ENCODE measurements at places on chromosomes 13 and 19. TPM values are rescaled to one million over a fixed set of nuclear protein-coding genes. Genes with fewer than 3 reads are reported as not detected.

Gene MED4
- 82.5 TPM for polyA plus RNA-seq

Gene RFPL4A
- polyA plus RNA-seq: not detected

Gene SIGLEC12
- 0.19 TPM for polyA plus RNA-seq

Gene ACTMAP
- polyA plus RNA-seq: 16.9 TPM

Gene ZNF224
- 50.3 TPM for polyA plus RNA-seq

Gene C5AR1
- 7.1 TPM for polyA plus RNA-seq

Gene ZNF266
- 38.2 TPM for polyA plus RNA-seq

All from renal pelvis (tissue), 12 donors.